Lower leg skin (tissue), 4 donors: ENCODE measurements at places on chromosomes 7 and 10. TPM values are rescaled to one million over a fixed set of nuclear protein-coding genes. Genes with fewer than 3 reads are reported as not detected.

DNA sequence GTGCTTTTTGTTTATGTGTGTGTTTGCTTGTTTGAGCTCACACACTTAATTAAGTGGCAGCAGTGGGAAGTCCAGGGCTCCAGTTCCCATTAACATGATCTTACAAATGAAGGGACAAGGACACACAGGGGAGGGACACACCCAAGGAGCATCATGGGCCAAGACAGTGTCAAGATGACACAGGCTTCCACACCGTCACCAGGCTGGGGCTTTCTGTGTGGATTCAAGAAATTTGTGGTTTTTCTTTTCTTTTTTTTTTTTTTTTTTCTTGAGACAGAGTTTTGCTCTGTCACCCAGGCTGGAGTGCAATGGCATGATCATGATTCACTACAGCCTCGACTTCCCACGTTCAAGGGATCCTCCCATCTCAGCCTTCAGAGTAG is 173.6 kb downstream of the KIAA1217 start:
- DNase-seq = no peak

DNA sequence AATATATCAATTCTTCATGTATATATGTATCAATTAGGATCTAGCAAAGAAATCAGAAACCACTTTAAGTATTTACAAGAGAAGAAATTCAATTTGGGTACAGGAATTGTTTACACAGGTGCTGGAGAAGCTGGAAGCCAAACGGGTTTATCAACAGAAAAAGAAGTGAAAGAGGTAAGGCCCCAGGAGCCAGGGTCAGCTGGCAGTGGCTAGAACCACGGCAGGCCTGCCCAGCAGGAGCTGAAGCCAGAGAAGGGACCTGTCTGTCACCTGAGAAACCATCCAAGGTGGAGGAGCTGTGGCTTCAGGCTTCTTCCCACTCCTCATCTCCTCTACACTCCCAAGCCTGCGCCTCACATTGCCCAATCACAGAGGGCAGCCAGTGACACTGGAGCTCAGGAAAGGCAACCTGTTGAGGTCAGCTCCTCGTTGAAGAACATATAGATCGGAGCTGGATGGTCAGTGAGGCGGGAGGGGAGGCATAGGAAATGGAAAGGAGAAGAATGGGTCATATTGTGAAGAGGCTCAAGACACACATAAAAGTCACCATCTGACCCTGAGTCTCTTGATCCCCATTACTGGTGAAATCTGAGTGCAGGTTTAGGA is 182.6 kb downstream of the REEP3 start:
- no peak for DNase-seq

The ZNF727 gene
- not detected for total RNA-seq

DNA sequence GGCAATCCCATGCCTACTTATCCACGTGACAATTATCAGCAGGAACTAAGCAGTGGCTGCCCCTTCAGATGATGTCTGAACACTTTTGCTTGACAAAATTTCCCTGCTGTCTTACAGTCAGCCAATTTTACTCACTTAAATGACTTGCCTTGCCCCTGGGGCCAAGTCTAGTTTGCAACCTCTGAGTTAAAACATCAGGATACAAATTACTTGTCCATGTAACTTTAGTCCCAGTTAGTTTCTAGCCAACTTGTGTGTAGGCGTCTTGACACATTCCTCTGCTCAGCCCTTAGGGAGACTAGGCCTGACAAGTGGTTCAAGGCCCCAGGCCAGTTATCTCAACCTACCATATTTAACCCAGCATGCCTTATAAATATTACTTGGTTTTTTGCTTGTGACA is 11.6 kb upstream of the TYSND1 start:
- no peak for DNase-seq

- no peak for DNase-seq
These were observed 844.5 kb downstream of the REEP3 start for GRCh38 chr10:64365663-64366062.

The CYP26A1 gene
- 0.10 TPM for total RNA-seq

The PNLIPRP2 gene
- total RNA-seq = not detected

- no peak for DNase-seq
These were observed 279.4 kb upstream of the CACNA2D1 start for GRCh38 chr7:82722946-82723345.

The VAX1 gene
- not detected for total RNA-seq
